ENCODE measurements at places on chromosomes 5 and 9. TPM values are rescaled to one million over a fixed set of nuclear protein-coding genes. Genes with fewer than 3 reads are reported as not detected.

The POU5F2 gene
- 1.5 TPM for total RNA-seq

The TAF11L5 gene
- not detected for total RNA-seq

The MARCOL gene
- total RNA-seq = not detected

The INSL6 gene
- not detected for total RNA-seq

The SLC36A3 gene
- total RNA-seq = not detected

The AKNA gene
- 87.9 TPM for total RNA-seq

The PRELID2 gene
- 23.5 TPM for total RNA-seq

The ANKRD18B gene
- not detected for total RNA-seq

The WDR38 gene
- not detected for total RNA-seq

The NR4A3 gene
- 21.3 TPM for total RNA-seq

The DMRT3 gene
- not detected for total RNA-seq

The RORB gene
- total RNA-seq = 0.21 TPM

The FYB1 gene
- total RNA-seq = 74.1 TPM
